ENCODE measurements at places on chromosomes 12 and 14. TPM values are rescaled to one million over a fixed set of nuclear protein-coding genes. Genes with fewer than 3 reads are reported as not detected.

The MEG3 gene
- 12.7 TPM for total RNA-seq

The G2E3 gene
- total RNA-seq = 48.5 TPM

The RIMBP2 gene
- total RNA-seq = not detected

The AHNAK2 gene
- total RNA-seq = 112 TPM

The KLRK1 gene
- not detected for total RNA-seq

The SIX4 gene
- total RNA-seq = 4.3 TPM

The RFX4 gene
- total RNA-seq = not detected

The ACOT4 gene
- 0.66 TPM for total RNA-seq

The CDKN3 gene
- 72.3 TPM for total RNA-seq

The LMO3 gene
- total RNA-seq = 0.27 TPM

The RAD9B gene
- 0.36 TPM for total RNA-seq

The C14orf93 gene
- total RNA-seq = 4.9 TPM

The HNF1A gene
- total RNA-seq = not detected

The DEGS2 gene
- total RNA-seq = under 0.01 TPM

The BHLHE41 gene
- 0.07 TPM for total RNA-seq

The NRIP2 gene
- not detected for total RNA-seq

The STAC3 gene
- total RNA-seq = not detected

The IKBIP gene
- 107 TPM for total RNA-seq

The KLRD1 gene
- total RNA-seq = 0.07 TPM

The SPIC gene
- total RNA-seq = not detected

The LHX5 gene
- total RNA-seq = not detected

The VWF gene
- 1,119 TPM for total RNA-seq

The C12orf50 gene
- not detected for total RNA-seq

The NANOG gene
- not detected for total RNA-seq

The ITGA7 gene
- total RNA-seq = 0.57 TPM

The PTCSC3 gene
- total RNA-seq = not detected

The PLEKHH1 gene
- total RNA-seq = 1.1 TPM

Measured in thoracic aorta endothelial cell (primary cell).